Cardiac muscle cell (in vitro differentiated cells and primary cell): ENCODE measurements at places on chromosomes 6 and 20.

DNA sequence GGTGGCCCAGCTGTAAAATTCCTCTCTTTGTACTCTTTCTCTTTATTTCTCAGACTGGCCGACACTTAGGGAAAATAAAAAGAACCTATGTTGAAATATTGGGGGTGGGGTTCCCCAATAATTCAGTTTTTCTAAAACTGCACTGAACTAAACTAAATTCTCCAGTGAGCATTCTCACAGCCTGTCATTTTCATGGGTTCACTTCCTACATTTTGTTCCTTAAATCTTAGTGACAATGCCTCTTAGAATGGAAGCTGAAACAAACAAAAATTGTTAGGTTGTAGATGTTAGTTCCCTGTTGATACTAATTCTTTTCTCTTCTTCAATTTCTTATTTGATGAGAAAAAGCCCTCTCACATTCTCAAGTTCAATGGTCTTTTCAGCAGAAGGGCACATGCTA lies 35.8 kb upstream of the IFNGR1 start:
- DNase-seq, result no peak

GRCh38 chr20:50124496-50124895 lies 11.5 kb upstream of the UBE2V1 start:
- DNase-seq, result no peak

GRCh38 chr6:3231247-3232016 lies 4.0 kb upstream of the TUBB2B start:
- peak; percentile 83 for DNase-seq

- DNase-seq, result no peak
Measured at GRCh38 chr6:145848541-145848940, 33.9 kb upstream of the FBXO30 start.

- DNase-seq, result no peak
Measured at GRCh38 chr6:12962529-12962928, 246.0 kb downstream of the PHACTR1 start.

- peak; percentile 40 for DNase-seq
Measured at GRCh38 chr6:113971741-113972140, 793 bp upstream of the HDAC2 start.

GRCh38 chr6:35046103-35046502 lies 95.0 kb downstream of the TCP11 start:
- no peak for DNase-seq

DNA sequence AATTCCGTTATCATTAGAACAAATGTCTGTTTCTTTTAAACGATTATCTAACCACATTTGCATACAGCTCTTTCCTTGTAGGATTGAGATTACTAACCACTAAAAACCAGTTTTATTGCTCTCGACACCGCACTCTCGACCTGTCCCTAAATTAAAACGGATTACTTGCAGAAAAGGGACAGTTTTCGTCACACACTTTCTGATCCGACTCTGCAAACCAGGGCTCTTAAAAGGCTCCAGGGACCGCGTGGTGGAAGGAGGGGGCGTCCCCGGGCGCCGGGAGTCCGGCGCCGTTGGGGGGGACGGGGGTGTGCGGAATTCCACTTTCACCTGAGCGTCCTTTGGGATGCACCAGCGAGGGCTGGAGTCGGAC lies 731 bp downstream of the MAK start:
- DNase-seq, result peak; percentile 13
